Psoas muscle (tissue), 8 donors: ENCODE measurements at places on chromosomes 6 and 20.

DNA sequence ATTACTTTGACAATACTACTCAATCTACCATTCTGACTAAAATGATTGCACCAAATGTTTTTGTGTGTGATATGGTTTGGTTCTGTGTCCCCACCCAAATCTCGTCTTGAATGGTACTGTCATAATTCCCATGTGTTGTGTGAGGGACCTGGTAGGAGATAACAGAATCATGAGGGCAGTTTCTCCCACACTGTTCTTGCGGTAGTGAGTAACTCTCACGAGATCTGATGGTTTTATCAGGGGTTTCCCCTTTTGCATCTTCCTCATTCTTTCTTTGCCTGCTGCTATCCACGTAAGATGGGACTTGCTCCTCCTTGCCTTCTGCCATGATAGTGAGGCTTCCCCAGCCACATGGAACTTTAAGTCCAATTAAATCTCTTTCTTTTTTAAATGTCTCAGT, 20.8 kb downstream of the SYCP2 start:
- DNase-seq: no peak

DNA sequence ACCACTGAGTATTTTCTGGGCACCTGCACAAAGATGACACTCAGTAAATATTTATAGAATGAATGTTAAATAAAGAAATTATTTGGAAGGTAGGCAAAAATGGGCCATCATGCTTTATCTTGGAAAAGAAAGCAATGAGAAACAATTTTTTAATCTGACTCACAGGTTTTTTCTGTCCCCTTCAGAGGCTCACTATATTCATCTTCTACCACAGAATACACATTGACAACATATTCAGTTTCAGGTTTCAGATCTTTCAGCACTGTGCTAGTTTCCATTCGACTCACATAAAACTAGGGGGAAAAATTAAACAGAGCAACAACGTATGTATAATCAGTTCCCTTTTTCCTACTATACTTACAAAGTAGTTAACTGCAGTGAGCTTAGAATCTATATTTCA, 58.3 kb downstream of the COL12A1 start:
- DNase-seq: no peak

- no peak for DNase-seq
Observed at GRCh38 chr20:47736570-47737152, 48.6 kb downstream of the SULF2 start.

DNA sequence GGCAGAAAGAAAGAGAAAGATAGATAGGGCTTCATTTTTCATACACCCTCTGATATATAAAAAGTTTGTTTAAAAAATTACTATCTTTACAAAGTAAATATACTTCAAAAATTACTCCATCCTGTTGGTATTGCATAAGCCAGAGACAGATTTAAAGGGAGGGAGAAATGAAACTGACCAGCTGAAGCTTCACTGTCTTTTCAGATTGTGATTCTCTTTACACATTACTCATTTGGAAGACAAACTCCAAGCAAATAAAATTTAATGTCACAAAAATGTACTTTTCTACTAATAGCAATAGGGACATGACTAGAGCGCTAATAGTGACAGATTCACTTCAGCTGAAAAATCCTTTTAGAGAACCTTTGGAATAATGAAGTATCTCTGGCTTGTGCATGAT, 38.6 kb upstream of the MARCKS start:
- DNase-seq: no peak

DNA sequence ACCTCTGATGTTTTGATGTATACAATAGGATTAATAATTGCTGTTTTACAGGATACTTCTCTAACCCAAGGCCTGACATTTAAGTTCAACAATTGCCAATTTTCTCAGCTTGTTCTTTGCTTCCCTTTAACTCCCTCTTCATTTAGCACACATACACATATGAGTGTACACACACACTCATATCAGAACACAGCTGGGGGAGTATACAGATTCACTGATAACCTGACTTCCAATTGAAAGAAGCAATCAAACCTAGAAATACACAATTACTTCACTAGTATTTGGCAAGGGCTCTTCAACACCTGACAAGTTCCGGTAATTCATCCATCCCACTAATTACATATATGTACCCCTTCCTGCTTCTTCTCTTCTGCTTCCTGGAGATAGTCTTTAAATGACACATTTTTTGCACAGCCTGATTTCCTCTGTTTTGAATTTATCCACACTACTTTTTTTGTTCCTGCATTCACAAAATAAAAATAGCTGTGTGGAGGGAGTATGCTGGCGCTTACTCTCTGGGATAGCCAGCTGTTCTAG, 11.2 kb downstream of the UST start:
- no peak for DNase-seq
